ENCODE measurements at places on chromosomes 2 and 18.

DNA sequence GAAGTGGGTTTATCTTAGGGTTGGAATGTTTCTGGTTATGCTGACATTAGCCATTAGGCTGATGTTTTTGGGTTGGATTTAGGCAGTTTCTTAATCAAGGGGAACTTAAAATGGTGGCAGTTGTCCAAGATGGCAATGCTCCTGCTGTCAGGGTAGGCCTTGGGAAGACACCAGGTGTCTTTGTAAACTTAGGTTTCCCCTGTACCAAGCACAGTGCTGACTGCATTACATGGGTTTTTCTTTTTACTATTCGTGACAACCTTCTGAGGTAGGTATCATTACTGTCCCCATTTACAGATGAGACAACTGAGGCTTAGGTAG lies 528 bp upstream of the ATG16L1 start:
- no peak for DNase-seq

DNA sequence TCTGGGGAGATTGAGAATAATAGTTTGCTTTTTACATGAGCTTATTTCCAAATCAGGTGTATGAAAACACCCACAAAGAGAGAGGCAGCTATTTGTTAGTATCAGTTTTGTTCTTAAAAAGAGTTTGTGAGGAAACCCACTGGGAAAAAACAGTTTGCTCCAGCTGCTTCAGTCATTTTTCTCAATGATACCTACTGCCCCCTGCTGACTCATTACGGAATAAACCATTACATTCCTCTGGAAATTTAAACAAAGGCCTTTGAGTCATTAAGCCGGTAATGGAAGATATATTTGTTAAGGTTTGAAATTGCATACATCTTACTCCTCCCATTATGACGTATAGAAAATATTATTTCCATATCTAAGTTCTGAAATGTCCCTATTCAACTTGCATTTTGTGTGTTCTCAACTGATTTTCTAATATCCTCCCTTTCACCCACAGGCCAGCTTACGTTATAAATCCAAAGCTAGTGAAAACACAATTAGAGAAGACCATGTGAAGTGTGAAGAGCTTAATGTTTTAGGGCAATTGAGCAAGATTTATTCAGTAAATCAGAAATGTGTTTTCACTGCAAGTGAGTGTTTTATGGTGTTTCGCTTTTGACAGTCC lies 761.6 kb downstream of the DSC3 start:
- no peak for DNase-seq

- DNase-seq, result no peak
Measured at GRCh38 chr2:203763938-203764664, 57.7 kb downstream of the CD28 start.

- DNase-seq, result no peak
Measured at GRCh38 chr18:13450289-13451212, 232.0 kb downstream of the LDLRAD4 start.
